ENCODE measurements at places on chromosomes 12 and 14. TPM values are rescaled to one million over a fixed set of nuclear protein-coding genes. Genes with fewer than 3 reads are reported as not detected.

Gene PGF
- total RNA-seq = 0.35 TPM

- DNase-seq = no peak
Measured at GRCh38 chr12:76080017-76080728, 4.3 kb downstream of the NAP1L1 start.

GRCh38 chr12:52206304-52207040, 14.7 kb upstream of the KRT80 start:
- no peak for DNase-seq

DNA sequence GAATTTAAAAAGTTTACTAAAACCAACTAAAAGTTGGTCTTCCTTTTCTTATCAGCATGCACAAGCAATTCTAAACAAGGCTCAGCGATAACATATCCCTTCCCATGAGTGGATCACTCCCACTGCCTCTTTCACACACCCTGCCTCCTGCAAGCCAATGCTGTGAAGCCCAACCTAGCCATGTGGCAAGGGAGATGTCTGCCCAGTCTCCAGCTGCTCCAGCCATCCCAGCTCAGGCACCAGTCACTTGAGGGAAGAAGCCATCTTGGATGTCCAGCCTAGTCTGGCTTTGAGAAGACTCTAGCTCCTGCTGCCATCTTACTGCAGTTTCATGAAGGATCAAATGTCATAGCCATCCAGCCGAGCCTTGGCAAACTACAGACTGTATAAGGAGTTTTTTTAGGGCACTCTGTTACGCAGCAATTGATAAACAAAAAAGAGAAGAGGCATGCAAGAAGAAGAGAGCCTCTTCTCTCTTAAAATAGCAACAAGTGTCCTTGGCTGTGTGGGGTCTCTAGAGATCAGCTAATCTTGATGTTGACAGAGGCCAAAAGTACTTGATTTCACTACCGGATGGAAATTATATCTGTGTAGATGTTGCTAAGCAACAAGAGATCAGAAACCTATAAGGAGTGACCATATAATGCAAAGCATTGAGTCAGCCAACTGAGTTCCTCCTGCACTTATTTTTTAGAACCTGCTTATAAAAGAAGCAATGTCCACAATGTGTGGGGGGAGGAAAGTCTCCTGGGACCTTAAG, 108.9 kb downstream of the PTCSC3 start:
- no peak for DNase-seq

- DNase-seq = no peak
Measured at GRCh38 chr14:37411079-37411735, 183.8 kb downstream of the FOXA1 start.

DNA sequence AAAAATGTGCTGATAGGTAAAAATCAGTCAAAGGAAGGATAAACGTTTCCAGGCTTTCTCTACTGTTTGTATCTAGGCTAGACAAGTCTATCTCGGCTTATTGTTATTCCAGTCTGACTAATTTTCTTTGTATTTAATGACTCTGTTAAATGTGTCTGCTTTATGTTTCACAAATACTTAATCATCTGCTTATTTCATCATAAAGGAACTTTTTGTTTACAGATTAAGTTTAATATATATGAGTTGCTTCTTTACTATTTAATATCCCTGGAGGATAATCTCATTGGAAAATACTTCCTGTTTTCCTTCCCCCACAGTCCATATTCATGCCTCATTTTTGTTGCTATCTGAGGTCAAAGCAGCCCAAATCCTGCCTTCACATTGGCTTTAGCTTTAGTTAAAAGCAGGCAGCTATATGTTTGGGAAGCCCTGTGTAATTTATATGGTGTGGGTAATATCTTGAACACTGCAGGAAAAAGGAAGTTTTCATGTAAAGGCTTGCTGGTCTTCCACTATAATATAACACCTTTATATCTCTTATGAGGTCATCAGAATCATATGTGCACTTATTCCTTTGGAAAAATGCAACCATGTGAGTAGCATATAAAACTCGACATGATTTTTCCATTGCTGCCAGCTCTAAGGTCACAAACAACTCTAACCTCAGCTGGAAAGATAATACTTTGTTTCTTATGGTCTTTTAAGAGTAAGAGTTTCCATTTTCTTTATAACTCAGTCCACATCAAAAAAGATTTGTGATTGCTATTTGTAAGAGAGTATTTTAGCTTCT, 76.8 kb downstream of the ALX1 start:
- no peak for DNase-seq

DNA sequence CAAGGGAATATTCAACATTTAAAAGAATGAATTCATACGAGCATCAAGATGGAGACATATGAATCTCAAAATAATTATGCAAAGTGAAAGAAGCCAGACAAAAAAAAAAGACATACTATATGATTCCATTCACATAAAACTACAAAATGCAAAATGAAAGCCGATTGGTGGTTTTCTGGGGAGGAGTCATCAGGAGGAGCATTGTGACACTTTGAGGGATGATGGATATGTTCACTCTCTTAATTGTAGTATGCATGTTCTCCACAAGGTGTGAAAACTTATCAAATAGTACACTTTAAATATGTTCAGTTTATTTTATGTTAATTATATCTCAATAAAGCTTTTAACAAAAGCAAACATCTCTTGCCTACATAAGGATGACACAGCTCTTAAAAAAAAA, 13.5 kb downstream of the OLR1 start:
- no peak for DNase-seq

Gene SLCO1C1
- total RNA-seq = not detected

GRCh38 chr12:51635346-51635745, 44.3 kb downstream of the SCN8A start:
- no peak for DNase-seq

GRCh38 chr14:23544511-23545447, 6.8 kb downstream of the ZFHX2 start:
- DNase-seq = no peak

DNA sequence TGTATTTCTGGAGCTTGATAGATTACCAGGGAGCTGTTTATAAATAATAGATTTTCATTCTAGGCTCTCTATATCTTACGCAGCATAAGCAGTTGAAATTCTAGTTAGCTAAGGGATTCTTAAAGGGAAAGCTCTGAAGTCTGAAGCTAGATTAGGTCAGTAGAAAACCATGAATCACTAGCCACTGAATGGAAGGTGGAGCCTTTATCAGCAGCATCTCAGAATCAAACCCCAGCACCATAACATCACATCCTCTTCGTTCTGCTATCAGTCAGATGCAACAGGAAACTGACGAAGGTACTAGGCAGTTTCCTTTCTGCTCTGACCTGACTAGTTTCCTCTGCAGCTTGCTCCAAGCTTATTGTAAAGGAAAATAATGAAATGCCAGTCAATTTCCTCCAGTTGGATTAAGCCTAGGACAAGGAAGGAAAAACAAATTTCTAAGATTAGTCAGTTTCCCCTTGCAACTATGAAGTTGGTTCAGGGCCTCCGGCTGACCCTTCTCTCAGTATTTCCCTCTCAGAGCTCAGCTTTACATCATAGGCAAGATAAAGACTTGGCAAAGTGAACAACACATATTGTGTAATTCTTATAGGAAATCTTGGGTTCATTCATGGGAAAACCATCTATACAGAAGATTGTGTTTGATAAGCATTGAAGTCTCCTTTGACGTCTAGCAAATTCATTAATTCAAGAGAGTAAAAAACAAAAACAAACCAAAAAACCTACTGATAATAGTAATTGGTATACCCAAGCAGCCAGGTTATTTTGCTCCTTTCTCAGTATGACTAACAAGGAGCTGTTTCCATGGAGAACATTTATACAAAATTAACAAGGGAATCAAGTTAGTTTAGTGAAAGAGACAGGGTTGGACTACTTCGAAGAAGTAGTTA, 43.4 kb upstream of the CFAP54 start:
- peak; percentile 63 for DNase-seq

- DNase-seq = no peak
Measured at GRCh38 chr12:62738105-62738504, 196.8 kb downstream of the PPM1H start.

DNA sequence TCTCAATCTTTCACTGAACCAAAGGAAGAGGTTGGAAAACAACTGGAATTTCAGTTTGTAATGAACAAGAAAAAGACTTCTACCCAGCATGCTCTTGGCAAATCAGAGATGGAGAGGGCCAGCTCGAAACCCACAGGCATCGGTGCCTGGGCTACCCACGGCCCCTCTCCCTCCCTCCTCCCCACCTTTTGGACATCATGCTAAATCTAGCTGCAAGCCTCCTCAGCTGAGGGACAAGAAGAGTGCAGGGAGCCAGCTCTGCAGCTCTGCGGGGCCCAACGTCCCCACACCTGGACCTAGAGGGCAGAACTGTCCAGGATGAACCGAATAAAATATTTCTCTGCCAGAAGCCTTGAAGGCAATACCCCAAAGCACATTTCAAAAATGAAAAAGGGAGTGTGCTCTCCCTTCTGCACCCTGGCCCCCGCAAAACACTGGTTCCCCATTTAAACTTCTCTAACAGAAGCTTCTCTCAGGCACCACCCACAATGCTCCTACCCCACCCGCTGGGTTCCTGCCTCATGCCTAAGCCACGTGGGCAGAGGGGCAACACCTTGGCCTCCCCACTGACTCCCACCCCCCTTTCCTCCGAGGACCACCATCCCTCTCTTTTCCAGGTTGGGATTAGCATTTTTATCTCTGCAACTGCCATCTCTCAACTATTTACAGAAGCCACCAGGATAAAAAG, 8.2 kb downstream of the CAMKK2 start:
- no peak for DNase-seq

DNA sequence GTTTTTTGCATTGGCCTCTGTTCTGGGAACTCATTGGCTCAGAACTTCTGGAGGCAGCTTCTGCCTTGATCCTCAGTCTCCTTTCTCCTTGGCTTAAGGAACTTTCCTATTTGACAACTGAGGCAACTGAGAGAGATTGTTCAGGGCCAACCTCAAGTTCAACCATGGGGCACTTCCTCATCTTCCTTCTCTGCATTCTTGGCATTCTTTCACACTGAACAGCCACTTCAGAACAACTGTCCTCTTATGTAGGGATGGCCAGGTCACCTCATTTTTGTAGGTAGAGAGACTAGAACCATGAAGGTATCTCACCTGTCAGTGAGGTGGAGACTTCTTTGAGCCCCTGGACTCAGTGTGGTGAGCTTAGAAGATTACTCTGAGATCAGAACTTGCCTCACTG, 63.0 kb upstream of the NRXN3 start:
- no peak for DNase-seq

DNA sequence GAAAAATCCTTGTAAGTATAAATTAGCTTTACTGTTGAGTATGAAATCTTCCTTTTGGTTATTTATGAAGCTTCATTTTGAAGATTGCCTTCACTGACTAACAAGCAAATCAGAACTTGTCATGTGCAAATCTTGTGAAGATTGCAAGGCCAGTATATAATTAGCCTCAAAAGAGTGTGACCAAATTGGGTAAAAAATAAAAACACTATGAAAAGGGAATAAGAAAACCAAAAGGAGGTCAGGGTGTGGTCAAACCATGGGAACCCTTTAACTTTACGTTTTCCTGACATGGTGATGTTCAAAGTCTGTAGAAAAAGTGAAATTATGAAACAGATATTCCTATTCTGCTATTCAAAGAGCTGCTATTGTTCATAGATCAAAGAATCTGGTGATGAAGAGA, 230.3 kb downstream of the BCAT1 start:
- DNase-seq = no peak

Gene TAS2R20
- 2.1 TPM for total RNA-seq

DNA sequence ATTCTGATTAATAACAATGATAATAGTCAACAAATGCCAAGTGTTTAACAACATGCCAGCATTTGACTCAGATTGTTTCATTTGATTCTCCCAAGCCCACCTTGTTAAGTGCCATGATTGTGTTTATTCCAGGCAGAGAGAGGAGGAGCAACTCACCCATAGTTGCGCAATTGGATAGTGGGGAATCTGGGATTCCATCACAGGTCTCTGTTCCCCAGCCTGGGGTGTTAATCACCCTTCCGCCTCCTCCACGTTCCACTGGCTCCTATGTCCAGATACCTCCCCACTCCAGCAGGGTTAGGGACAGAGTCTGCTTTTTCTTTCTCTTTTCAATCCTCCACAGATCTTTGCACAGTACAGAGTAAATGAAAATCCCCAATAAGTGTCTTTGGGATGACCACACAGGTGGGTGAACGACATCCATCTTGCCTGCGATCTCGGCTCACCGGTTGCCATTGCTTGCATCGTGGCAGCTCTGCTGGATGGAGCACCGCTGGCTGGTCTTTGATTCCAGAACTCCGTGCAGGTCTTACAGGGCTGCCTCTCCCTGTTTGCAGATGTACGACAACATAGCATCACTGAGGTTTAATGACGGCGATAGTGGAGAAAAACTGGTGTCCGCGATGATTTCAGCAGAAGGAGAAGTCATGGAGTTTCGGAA, 78.8 kb downstream of the DNAH10 start:
- DNase-seq = no peak

DNA sequence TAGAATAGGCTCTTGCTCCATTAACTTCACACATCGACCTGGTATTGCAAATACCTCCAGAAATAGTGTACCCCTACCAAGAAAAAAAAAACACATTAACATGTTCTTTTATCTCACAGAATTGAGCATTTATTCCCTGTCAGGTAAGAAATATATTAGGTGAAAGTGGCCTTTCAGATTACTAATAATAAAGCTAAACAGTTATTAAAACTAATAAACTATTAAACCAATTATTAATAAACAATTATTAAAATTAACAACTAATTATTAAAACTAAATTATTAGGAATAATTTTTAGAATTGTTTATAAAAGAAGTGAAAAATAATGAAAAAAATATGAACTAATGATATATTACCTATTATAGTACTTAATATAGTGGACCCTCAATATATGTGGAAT, 7.2 kb upstream of the AK7 start:
- DNase-seq = no peak

- no peak for DNase-seq
Measured at GRCh38 chr12:113239288-113239771, 18.1 kb downstream of the TPCN1 start.

- no peak for DNase-seq
Measured at GRCh38 chr14:33534104-33534503, 416.8 kb downstream of the EGLN3 start.

Gene METTL3
- total RNA-seq = 62.1 TPM

DNA sequence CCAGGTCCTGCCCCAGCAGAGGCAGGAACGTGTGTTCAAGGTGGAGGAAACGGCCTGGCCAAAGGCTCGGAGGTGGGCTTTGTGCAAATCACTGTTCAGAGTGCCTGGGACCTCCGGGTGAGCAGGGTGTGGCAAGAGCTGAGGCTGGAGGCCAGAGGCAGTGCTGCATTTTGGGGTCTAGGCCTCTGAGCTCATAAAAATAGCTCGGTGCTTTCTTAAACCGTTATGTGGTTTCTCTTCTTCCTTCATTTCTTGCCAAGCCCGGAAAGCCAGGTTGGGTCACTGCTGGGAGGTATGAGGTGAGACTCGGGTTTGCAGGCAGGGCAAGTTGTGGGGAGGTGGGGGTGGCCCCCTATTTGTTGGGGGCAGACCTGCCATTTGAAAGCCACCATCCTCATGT, 178.8 kb upstream of the MYL2 start:
- DNase-seq = no peak

GRCh38 chr12:89180496-89180895, 171.8 kb downstream of the DUSP6 start:
- DNase-seq = no peak

All from activated T-cell treated with anti-CD3 and anti-CD28 coated beads, Interleukin-2, amount 50 U/mL, for 72 hours (primary cell).